A172 (cell line): ENCODE measurements at places on chromosomes 4 and X.

DNA sequence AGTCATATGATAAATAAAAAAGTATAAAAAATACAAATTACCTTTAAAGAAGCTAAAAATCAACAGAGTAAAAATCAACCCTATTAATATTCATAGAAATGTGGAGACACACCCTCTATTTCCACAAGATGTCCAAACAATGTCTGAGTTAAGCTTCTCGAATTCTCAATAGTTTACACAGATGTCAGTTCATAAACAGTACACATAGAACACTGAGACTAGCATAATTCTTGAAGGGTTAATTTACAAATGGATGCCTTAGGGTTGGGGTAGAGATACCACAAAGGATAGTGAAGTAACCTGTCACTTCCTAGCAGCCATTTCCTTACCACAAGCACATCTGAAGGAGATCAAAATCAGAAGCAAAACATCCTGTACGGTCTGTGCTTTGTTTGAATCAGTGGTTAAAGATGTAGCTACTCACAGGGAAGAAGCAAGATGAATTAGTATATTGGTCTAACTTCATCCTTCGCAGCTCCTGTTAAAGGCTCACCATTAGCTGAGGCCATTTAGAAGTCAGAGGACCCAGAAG, 2393.9 kb downstream of the ARAP2 start:
- DNase-seq = peak; percentile 29

DNA sequence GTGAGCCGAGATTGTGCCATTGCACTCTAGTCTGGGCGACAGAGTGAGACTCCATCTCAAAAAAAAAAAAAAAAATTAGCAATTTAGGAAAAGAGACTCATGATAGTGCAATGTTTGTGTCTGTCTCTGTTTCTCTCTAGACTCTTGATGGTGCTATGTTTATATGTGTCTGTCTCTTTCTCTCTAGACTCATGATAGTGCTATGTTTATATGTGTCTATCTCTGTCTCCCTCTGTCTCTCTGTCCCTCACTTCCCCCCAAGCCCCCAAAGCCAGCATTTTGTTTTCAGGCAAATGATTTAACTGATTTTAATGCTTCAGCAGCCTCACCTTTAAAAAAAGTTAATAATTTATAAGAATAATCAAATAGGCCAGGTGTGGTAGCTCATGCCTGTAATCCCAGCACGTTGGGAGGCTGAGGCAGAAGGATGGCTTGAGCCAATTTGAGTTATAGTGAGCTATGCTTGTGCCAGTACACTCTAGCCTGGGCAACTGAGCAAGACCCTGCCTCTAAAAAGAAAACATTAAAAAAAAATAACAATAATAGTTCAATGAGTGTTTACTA, 6.9 kb downstream of the MOB1B start:
- DNase-seq = no peak

GRCh38 chr4:1060121-1060520, 48.7 kb downstream of the FGFRL1 start:
- no peak for DNase-seq

- DNase-seq = no peak
Measured at GRCh38 chr4:57154926-57155325, 44.7 kb upstream of the IGFBP7 start.
